ENCODE measurements at places on chromosomes 6 and 20.

- no peak for DNase-seq
Observed at GRCh38 chr6:168107191-168107983, 28.4 kb upstream of the FRMD1 start.

DNA sequence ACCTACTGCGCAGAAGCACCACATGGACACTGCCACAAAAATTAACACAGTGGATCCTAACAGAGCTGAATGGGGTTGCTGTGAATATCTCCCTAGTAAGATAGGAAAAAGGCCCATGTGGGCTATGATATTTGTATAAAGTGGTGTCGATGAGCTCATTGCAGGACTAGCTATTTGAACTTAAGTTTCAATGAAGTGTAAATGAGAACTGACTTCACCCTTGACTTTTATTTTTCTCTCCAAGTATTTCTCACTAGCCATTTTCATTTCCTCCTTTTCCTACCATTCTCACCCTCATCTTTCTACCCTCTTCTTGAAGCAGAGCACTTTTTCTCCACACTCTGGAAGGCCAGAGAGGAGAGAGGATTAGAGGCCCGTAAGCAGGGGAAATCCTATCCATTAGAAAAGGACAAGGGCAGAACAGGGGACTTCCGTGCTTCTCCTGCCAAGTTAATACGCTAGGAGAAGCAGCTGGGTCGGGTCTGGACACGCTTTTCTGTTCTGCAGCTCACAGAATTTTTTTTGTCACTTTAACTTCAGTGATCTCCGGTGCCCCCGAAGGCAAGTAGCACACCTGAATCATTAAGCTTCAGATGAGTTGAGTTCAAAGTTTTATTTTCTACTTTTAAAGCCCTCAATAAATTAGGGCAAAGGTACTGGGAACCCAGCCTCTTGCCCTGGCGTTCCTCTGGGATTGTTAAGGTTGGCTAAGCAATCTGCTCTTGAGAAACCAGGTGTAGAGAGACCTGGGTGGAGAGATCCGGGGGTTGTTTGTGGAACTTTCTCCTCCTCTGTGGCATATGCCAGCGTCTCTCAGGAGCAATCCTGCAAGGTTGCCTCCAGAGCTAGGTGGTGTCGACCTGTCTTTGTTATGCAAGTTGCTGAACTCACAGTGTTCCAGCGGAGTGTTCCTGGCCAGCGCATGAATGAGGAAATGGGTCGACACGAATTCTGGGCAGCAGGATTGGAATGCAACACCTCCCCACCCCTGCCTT lies 56.2 kb upstream of the ARID1B start:
- no peak for DNase-seq

- DNase-seq, result no peak
Observed at GRCh38 chr6:88683734-88684133, 279.7 kb downstream of the RNGTT start.

GRCh38 chr6:30321692-30322388 lies 4.9 kb upstream of the TRIM39 start:
- DNase-seq, result no peak

DNA sequence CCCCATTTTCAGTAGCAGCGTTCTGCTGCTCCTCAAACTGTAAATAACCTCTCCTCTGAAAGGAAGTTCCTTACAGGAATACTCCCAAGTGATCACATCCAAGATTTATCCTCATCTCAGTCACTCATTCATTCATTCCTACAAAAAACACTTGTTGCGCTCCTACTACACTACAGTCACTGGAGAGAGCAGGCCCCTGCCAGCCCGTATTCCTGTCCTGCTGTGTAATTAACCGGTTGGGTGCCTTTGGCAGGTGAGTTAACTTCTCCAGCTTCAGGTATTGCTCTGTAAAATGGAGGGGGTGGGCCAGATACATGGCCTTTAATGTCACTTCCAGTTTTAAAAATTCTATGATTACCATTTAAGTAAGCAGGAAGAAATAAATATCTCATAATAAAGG lies 15.0 kb upstream of the ZBTB24 start:
- DNase-seq, result no peak

DNA sequence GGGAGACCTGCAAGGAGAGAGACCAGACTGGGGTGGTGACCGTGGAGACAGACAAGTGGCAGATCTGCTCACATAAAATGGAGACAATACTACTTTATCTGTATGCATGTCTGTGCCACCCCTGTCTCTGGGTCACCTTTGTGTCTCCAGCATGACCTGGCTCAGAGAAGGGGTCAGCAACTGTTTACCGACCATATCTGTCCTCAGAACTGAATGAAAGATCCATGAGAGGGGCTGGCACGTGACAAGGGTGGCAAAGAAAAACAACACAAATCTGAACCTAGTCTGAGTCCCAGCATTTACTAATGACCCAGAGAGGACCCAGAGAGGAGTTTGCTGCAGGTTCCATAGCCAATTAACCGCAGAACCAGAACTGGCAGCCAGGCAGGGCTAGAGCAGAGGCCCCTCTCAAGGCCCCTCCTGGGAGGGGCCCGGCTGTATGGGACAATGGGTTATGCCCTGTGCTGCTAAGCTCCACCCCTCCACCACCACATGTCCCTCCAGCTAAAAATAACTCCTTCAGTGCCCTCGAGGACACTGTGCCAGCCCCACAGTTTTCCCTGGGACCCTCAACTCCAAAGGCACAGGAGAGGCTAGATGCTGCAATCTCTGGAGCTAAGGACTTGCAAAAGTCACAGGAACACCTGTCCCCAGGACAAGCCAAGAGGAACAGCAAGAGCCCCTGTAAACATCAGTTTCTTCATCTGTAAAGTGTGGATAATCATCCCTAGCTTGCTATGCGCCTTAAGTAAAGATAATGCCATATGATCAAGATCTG lies 2.2 kb downstream of the AHCY start:
- no peak for DNase-seq

GRCh38 chr6:128118401-128118800 lies 217.5 kb upstream of the THEMIS start:
- DNase-seq, result no peak

DNA sequence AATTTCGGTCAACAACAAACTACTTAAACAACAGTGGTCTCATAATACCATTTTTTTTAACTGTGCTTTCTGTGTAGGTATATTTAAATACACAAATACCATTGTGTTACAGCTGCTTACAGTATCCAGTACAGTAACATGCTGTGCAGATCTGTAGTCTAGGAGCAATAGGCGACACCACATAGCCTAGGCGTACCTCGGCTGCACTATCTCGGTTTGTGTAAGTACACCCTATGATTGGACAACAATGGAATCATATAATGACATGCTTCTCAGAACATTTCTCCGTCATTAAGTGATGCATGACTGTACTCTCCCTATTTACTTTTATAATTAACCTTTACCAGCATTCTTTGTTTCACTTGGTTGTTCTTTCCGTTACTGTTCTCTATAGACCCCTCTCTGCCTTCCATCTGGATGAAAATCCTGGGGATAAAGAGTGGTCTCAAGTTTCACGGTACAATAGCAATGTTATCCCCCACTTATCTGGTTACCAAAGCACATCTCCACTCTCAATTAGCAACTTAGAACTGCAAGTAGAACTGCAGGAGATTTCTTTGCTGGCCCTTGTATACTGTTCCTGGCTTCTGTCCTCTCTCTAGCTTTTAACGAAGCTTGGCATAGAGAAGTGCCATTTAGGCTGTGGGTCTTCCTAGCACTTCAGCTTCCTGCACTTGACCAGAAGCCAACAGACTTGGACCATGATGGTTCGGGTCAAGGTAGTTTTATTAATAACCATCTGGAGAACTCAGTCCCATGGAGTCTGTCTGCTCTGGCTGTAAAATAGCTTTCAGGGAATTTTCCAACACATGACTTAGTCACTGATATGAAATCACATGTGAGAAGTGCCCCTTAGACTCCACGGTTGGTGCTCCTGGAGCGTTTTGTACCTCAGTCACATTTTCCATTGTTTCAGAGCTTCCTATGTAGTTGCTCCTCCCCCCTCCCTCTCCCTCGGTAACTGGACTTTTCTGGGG lies 80.4 kb upstream of the POPDC3 start:
- DNase-seq, result no peak

DNA sequence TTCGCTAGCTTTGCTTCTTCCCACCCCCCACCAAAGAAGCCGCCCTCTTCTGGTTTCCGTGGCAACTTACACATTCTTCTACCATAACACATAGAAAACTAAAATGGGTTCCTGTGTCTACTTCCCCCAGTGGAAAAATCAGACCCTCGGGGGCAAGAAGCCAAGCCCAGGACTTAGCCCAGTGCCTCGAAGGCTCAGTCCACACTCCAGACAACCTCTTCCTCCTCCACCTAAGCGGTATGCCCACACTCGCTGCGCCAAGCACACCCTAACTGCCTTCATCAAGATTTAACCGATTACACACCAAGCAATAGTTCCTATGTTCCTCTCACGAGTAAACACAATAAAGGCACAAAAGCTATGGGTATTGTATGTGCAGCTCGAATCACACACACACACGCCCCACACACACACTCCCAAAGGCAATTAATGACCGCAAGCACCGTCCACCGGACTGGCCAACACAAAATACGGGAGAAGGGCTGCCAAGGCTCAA lies 537 bp downstream of the PPIL4 start:
- DNase-seq, result no peak

GRCh38 chr6:7916959-7917358 lies 6.4 kb upstream of the TXNDC5 start:
- no peak for DNase-seq

DNA sequence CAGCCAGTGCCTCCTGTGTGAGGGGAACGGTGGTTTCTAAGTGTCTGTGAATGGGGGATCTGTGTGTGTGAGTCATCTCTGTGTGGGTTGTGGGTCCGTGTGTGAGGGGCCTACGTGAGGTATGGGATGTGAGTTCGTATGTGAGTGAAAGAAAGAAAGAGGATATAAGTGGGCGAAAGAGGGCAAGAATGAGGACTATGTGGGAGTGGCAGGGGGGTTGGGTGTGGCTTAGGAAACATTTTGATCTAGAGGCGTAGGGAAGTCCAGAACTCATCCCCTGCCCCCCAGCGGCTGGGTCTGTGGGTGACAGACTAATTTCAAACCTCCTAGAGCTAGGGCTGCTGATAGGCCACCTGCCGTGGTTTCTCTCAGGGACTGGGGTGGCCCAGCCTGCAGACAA lies 35.5 kb downstream of the DHX35 start:
- no peak for DNase-seq

DNA sequence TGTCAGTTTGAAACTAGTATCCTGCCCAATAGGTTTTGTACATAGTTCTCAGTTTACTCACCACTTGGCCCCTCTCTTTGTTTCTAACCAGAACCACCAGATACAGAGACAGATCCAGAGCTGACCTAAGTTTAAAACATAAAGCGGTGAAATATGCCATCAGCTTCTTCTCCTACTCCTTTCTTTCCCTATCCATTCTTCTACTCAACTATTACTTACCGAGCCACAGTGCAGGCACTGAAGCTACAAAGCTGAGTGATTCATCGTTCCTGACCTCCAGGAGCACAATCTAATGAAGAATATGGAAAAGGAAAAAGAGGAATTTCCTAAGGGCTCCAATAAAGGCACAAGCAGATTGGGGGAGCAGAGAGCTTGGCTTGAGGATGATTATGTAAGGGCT lies 286.0 kb downstream of the FOXC1 start:
- no peak for DNase-seq

DNA sequence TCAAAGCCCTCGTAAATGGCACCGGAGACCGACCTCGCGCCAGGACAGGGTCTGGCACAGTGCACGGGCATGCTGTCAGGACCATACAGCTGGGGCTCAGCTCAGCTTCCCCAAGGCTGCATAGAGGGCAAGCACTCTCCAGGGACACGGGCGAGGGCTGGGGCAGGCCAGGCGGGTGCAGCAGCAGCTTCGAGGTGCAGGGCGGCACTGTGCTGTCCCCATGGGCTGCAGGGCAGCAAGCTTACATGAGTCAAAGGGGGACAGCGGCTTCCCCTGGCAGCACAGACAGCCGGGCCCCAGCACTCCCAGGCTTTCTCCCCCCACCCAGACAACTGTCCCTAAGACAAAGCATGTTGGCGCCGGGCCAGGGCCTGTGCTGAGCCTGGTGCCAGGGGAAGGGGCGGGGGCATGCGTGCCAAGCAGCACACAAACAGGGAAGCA lies 25.7 kb downstream of the PSMG4 start:
- DNase-seq, result no peak

GRCh38 chr20:25686081-25687067 lies 10.3 kb downstream of the ZNF337 start:
- DNase-seq, result no peak

DNA sequence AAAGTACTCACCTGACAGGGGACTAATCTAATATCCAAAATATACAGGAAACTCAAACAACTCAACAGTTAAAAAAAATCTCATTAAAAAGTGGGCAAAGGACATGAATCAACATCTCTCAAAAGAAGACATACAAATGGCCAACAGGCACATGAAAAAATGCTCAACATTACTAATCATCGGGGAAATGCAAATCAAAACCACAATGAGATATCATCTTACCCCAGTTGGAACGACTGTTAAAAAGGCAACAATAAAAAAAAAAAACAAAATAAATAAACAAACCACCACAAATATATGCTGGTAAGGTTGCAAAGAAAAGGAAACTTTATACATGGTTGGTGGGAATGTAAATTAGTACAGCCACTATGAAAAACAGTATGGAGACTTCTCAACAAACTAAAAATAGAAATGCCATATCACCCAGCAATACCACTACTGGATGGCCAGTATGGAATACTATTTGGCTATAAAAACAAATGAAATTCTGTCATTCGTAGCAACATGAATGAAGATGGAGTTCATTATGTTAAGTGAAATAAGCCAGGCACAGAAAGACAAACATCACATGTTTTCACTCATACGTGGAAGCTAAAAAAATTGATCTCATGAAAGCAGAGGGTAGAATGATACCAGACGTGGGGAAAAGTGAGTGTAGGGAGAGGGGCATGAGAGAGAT lies 6.6 kb downstream of the SIRPB2 start:
- no peak for DNase-seq

DNA sequence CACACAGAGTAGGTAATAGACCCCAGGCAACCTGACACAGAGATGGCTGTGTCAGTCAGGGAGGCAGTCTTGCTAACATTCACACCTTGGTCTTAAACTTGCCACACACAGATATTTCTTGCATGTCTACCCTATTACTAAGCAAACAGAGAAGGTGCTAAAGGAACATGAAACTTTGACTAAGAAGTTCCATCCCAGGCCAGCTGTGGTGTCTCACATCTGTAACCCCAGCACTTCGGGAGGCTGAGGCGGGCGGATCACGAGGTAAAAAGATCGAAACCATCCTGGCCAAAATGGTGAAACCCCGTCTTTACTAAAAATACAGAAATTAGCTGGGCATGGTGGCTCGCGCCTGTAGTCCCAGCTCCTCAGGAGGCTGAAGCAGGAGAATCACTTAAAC lies 222.4 kb upstream of the JARID2 start:
- DNase-seq, result no peak
